ENCODE measurements at places on chromosomes 13 and 19. TPM values are rescaled to one million over a fixed set of nuclear protein-coding genes. Genes with fewer than 3 reads are reported as not detected.

Gene SEMA6B
- total RNA-seq: 8.3 TPM

Gene EDNRB
- total RNA-seq: 46.2 TPM

DNA sequence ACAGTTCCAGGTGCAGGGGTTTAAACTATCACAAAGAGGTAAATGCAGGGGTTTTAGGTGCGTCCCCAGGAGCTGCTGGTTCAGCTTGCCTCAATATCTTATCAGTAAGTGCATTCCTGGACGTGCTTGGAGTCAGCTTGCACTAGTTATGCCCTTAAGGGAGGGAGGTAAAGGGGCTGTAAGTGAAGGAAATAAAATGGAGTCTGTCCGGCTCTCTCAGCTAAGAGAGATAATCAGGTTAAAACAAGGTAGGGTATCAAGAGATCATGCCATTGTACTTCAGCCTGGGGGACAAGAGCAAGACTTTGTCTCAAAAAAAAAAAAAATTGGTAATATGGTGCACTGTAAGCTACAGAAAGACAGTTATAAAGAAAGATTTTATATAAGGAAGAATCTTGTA lies 69.7 kb downstream of the ZNF100 start:
- no peak for DNase-seq
- H3K4me3 ChIP-seq: no peak overlapping the region
- no peak overlapping the region for H3K27ac ChIP-seq
- no peaks in the 10 kb centered on the region for H3K4me1 ChIP-seq

GRCh38 chr19:35860818-35861639 lies 4.3 kb downstream of the KIRREL2 start:
- peaks cover 9% of the 10 kb centered on the region for H3K27me3 ChIP-seq
- peaks cover 13% of the 10 kb centered on the region for H3K4me1 ChIP-seq
- H3K4me3 ChIP-seq: no peak overlapping the region
- H3K36me3 ChIP-seq: no peaks in the 10 kb centered on the region
- no peak overlapping the region for H3K27ac ChIP-seq

DNA sequence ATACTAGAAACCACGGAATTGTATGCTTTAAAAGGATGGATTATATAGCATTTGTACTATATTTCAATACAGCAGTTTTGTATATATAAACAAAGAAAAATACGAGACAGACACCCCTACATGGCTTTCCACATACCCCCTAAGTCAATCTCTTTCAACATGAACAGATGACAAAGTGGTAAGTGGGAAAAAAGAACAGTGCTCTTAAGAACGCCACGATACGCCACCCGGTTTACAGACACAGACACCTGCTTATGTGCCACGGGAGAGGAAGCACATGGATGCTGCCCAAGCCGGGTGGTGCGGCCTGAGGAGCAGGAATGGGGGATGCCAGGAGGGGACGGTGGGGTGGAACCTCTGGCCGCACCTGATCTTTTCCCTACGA lies 8.1 kb downstream of the CAPS start:
- no peaks in the 10 kb centered on the region for H3K27me3 ChIP-seq
- no peak overlapping the region for H3K27ac ChIP-seq
- no peak overlapping the region for H3K4me3 ChIP-seq
- H3K36me3 ChIP-seq: no peaks in the 10 kb centered on the region
- H3K4me1 ChIP-seq: peaks cover 11% of the 10 kb centered on the region
- DNase-seq: no peak
